Transverse colon (tissue), 4 donors: ENCODE measurements at places on chromosomes 11 and 22.

- DNase-seq: no peak
Observed at GRCh38 chr11:11894486-11894885, 52.7 kb downstream of the USP47 start.

DNA sequence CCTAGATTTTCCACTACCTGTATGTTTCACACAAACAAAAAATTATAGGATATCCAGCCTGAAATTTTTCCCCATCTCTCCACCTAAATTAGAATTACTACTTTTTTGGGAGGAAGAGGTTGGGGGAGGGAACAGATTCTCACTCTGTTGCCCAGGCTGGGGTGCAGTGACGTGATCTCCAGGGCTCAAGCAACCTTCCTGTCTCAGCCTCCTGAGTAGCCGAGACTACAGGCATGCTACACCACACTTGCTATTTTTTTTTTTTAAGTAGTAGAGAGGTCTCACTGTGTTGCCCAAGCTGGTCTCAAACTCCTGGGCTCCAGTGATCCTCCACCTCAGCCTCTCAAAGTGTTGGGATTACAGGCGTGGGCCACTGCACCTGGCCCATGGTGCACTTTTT is 9.5 kb downstream of the JAML start:
- DNase-seq: no peak

DNA sequence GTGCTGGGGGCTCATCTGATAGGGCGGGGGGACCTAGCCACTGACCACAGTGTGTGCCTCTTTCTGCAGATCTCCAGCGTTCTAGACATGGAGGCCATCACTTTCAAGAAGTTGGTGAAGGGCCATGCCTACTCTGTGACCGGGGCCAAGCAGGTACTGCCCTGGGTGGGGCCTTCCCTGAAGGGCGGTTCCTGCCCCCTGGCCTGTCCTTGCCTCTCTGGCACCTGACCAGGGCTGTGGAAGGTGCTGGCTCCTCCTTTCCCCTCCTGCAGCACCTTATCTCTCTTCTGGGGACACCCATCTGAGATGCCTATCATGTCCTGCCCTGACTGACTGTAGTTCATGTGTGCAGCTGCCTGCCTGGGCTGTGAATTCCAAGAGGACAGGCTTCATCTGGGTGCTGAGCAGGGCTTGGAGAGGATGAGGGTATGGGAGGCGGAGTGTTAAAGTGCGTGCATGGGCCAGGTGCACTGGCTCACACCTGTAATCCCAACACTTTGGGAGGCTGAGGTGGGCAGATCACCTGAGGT is 5.5 kb downstream of the CAPN1 start:
- DNase-seq: no peak

DNA sequence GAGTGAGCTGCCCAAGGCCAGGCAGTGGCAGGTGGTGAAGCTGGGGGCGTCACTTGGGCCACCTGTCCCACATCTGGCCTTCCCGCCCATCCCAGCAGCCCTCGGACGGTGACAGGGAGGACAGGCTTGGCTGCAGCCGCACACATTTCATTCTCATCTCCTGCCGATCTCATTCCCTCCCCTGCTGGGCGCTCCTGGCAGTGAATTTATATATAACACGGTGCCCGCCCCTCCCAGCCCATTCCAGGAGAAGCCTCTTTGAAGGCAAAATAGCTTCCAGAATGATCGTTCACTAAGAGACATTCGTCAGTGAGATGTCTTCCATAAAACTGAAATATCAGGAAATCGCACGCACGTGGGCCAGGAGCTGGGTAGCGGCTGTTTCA is 861.3 kb downstream of the TBC1D22A start:
- no peak for DNase-seq

DNA sequence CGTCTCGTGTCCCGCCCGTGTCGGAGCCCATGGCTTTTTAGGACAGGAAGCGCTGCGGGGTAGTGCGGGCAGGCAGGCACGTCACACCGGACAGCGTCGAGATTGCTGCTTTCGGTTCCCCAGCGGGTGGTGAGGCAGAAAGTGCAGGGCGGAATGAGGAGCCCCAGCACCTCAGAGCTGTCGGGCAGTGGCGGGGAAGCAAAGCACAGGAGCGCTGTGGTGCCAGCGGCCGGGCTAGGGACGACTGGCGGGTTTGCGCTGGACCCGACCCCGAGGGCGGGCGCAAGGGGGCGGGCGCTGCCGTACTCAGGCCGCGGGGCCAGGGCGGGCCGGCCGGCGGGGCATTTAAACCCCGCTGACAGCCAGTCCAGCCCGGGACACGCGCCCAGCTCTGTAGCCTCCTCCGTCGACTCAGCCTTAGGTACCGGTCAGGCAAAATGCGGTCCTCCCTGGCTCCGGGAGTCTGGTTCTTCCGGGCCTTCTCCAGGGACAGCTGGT is at the start of gene SLC37A2:
SLC37A2 (plus strand) TSS at position 375 of the 498 bp plus-strand sequence; CDS start at position 438, 63 bp downstream.
- peak; percentile 73 for DNase-seq

GRCh38 chr11:11230802-11231562 is 122.1 kb downstream of the CSNK2A3 start:
- DNase-seq: no peak

GRCh38 chr11:371051-371450 is 1.8 kb downstream of the B4GALNT4 start:
- no peak for DNase-seq
